Naive B cell (primary cell): ENCODE measurements at places on chromosomes 5 and 9. TPM values are rescaled to one million over a fixed set of nuclear protein-coding genes. Genes with fewer than 3 reads are reported as not detected.

DNM1 gene
- polyA plus RNA-seq, result 0.18 TPM

ARL14EPL gene
- polyA plus RNA-seq, result not detected

SREK1 gene
- 18.4 TPM for polyA plus RNA-seq

PCDHA13 gene
- polyA plus RNA-seq, result not detected

INSL6 gene
- polyA plus RNA-seq, result not detected

CERCAM gene
- polyA plus RNA-seq, result not detected

PCDHA11 gene
- polyA plus RNA-seq, result not detected

NFIB gene
- not detected for polyA plus RNA-seq

DAB2 gene
- polyA plus RNA-seq, result 0.17 TPM

CRAT gene
- 6.3 TPM for polyA plus RNA-seq

COL5A1 gene
- polyA plus RNA-seq, result not detected

KLHL3 gene
- polyA plus RNA-seq, result 1.0 TPM

PCDHA6 gene
- not detected for polyA plus RNA-seq

CCNO gene
- polyA plus RNA-seq, result not detected

MUSK gene
- polyA plus RNA-seq, result not detected

ADAMTS16 gene
- polyA plus RNA-seq, result not detected

SPINK7 gene
- not detected for polyA plus RNA-seq

ACTBL2 gene
- polyA plus RNA-seq, result not detected

PCDHB15 gene
- polyA plus RNA-seq, result not detected

MARCOL gene
- polyA plus RNA-seq, result not detected

ZFP2 gene
- polyA plus RNA-seq, result 1.8 TPM

RRAGA gene
- 84.0 TPM for polyA plus RNA-seq

GLRA1 gene
- not detected for polyA plus RNA-seq

FST gene
- polyA plus RNA-seq, result not detected

KCNV2 gene
- polyA plus RNA-seq, result not detected

DIRAS2 gene
- polyA plus RNA-seq, result not detected

HAVCR2 gene
- polyA plus RNA-seq, result 2.5 TPM

SRD5A1 gene
- polyA plus RNA-seq, result 10.9 TPM

C9orf50 gene
- not detected for polyA plus RNA-seq

WNT8A gene
- not detected for polyA plus RNA-seq

S1PR3 gene
- polyA plus RNA-seq, result not detected

FOXD4L4 gene
- not detected for polyA plus RNA-seq

SOX30 gene
- 1.1 TPM for polyA plus RNA-seq

TMEM232 gene
- 0.73 TPM for polyA plus RNA-seq

PTGER4 gene
- polyA plus RNA-seq, result 29.3 TPM

TAS2R1 gene
- not detected for polyA plus RNA-seq
